Right hindlimb (tissue), 1 donor: ENCODE measurements at places on chromosomes 3 and 15.

DNA sequence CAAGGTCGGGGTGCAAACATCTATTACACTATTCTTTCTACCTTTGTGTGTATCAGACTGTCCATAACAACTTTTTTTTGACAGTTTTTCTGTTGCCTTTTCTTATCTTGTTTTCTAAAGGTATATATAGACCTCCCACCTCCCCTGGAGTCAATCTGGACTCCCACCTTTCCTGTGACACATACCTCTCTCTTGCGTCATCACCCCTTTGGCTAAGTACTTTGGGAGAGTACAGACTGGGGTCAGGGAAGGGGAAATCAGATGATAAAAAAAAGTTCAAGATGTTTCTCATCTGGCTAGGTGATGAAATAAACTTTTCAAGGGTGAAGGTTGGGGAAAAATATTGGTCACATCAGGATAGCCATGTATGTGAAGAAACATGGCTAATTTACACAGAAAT lies 17.2 kb downstream of the TSPAN3 start:
- DNase-seq, result no peak

- peak; percentile 92 for DNase-seq
These were observed 26.4 kb downstream of the ANXA2 start for GRCh38 chr15:60371175-60372051.

DNA sequence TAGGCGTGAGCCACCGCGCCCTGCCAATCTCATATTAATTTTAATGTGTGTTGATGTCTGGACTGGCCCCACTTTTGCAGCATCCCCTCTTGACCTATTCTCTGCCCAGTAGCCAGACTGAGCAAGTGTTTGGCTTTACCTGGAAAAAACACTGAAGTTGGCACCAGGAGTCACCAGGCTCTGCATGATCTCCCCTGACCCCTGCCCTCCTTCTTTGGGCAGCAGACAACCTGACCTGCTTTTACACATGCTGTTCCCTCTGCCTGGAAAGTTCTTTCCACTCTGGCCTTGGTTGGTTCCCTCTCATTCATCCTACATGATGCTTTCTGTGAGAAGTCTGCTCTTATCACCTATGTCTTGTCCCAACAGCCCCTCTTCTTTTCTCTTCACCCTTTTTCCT lies 67.9 kb upstream of the SLC2A2 start:
- DNase-seq, result no peak

GRCh38 chr3:3086239-3086638 lies 23.9 kb downstream of the IL5RA start:
- no peak for DNase-seq

DNA sequence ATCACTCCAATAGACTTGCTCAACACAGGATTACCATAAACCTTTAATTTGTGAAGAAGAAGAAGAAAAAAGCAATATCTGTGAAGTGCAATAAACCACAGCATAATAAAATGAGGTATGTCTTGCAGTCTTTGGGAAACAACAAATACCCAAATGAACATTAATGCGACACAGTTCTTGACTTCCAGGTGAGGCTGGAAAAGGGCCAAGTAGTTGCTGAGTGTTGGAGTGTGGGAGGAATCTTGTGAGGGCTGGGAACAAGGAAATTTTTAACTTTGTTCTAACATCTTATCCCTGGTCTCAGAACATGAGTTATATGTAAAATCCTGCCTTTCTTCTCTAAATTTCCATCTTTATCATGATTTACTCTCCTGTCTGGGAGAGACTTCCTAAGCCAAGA lies 206.5 kb downstream of the DTWD1 start:
- no peak for DNase-seq

GRCh38 chr3:184308744-184309143 lies 5.7 kb upstream of the EIF4G1 start:
- no peak for DNase-seq
